ENCODE measurements at places on chromosomes 4 and X.

- no peak for DNase-seq
Measured at GRCh38 chrX:148593987-148594386, 93.6 kb downstream of the AFF2 start.

GRCh38 chr4:95676190-95676589 lies 127.4 kb upstream of the UNC5C start:
- DNase-seq, result no peak

DNA sequence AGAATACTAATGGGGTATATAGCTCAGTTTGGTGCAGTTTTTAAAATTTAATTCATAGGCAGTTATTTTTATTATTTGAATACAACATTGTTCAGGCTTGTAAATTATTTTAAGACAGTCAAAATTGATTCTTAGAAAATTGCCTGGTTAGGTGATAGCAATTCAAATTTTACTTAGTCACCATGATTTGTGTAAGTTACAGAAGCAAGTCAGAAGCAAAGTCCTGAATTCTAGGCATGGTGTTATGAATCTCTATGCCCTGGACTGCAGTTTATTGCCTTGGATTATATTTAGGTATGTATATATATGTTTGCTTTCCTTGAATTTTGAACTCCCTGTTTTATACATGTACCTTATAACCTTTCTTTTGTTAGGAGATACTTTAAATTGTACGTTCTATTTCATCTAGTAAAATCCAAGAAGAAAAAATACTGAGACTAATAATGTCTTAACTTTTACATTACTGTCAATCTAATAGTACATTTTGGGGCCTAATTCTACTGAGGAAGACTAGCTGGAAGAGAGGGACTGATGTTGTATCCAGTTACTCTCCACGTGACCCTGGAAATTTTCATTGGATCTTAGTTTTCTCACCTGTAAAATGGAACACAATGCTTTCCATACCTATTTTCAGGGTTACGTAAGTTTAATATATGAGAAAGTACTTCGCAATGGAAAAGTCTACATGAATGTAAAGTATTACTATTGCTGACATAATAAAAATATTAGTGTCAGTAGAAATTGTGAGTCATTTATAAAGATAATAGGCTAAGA lies 25.1 kb downstream of the RAPGEF2 start:
- DNase-seq, result no peak

GRCh38 chr4:97404876-97405523 lies 738.3 kb downstream of the STPG2 start:
- DNase-seq, result no peak

- DNase-seq, result no peak
Measured at GRCh38 chr4:128376958-128377357, 89.3 kb upstream of the PGRMC2 start.

GRCh38 chr4:153466949-153467896 lies 1.1 kb downstream of the TMEM131L start:
- DNase-seq, result no peak

DNA sequence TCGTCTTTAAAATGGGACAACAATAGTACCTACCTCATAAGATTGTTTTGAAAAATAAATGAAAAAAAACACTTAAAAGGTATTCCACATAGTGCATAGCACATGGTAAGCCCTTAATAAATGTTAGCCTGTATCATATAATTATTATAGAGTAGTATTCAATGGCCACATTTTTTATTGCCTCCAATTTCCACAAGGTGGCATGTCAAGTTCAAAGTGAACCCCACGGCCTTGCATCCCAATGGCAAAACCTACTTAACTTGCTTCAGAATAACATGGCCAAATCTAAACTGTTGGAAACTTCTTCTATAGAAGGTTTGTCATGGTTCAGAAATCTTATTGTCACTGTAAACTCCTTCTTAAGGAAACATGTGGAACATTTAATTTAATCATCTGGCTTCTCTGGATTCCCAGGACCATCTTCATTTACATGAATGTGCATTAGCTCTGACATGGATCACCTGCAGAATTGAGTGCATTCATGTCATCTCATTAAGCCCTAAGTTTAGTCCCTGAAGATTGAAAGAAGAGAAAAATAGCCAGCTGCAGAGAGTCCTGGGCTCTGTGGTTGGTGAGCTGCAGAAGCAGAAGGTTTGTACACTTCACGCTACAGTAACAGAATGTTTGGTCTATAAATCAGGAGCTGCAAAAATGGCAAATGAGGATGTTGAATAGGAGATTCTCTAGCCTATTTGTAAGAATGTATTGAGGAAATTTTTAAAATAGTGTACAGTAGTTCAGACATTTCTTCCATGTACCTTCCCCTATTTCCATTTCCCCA lies 61.0 kb downstream of the ANXA3 start:
- peak; percentile 80 for DNase-seq

GRCh38 chrX:45619290-45619689 lies 418.6 kb upstream of the DIPK2B start:
- DNase-seq, result peak; percentile 50

DNA sequence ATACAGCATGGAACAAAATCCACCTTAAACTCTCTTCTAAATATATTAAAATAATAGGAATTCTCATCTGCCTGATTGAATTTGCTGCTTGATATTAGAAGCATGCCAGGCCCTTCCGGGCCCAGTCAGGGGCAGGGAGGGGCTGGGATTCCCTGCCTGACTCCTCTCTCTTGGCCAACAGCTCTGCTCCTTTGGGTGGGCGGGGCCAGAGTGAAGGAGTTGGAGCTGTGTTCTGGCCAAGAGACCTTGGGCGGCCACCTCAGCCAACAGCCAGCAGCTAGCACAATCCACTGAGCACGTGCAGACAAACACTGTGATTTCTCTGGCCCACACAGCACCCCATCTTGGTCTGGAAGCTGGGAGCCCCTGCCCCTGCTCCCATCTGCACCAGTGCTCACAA lies 140.3 kb downstream of the PJA1 start:
- peak; percentile 78 for DNase-seq

DNA sequence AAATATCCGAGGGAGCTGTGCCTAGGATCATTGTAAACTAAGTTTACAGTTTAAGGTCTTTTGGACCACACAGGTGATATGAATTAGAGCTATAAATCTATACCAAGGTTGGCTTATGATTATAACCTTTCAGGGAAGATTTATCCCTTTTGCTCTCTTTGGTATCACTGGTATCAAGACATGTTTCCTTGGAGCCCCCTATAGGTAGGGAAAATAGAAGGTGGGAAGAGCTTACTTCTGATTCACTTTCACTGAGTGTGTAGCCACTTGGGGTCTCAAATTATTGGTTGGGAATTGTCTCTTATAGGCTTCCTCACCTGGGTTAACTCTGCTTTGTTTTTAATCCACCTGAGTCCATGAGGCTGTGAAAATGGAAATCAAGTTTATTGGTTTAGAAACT lies 262.1 kb upstream of the NR3C2 start:
- DNase-seq, result no peak

GRCh38 chrX:46263494-46263893 lies 281.7 kb downstream of the ZNF674 start:
- DNase-seq, result no peak

DNA sequence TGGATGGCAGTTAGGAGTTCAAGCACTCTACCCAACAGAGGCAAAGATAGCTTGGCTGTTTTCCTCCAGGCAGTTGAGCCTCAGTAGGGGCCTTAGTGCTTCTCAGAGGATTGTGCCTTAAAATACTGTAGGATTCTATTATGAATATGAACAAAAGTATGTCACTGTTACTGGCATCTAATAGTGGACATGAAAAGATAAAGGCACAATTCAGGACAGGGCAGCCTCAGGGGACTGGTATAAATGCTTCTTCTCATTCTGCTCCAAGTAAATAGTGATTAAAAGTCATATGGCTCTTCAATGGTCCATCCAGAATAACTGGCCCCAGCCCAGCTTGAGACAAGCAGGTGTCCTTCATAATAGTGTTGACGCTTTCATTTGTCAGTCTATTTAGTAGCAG lies 17.7 kb downstream of the COL4A6 start:
- DNase-seq, result no peak

- no peak for DNase-seq
Measured at GRCh38 chr4:109649872-109650271, 53.4 kb downstream of the CASP6 start.

DNA sequence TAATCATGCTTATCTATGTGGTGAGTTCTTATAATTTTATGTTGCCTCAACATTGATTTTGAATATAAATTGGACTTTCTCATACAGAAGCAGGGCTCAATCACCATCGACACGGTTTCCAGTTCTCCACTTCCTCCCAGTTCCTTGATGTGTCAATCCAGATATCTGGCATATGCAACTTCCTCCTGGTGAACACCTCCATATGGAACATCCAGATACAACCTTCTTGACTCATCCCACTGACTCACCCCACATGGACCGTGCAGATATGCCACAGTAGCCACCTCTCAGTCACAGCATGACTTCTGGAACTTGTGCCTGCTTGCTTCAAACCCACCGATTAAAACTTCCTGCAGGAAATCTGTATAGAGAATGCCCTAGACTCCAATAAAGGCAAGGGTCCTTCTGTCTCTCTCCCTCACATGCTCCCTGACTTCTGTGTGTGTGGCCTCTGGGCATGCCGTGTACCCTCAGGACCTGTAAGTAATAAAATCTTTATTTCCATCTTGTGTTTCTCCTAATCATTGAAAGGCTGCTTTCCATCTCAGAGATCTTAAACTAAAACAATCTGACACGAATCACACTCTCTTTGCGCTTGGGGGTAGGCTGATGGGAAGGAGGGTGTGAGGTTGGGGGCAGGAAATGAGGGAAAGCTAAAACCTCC lies 67.0 kb downstream of the HTRA3 start:
- no peak for DNase-seq

GRCh38 chr4:8652181-8653078 lies 59.9 kb downstream of the CPZ start:
- DNase-seq, result no peak

DNA sequence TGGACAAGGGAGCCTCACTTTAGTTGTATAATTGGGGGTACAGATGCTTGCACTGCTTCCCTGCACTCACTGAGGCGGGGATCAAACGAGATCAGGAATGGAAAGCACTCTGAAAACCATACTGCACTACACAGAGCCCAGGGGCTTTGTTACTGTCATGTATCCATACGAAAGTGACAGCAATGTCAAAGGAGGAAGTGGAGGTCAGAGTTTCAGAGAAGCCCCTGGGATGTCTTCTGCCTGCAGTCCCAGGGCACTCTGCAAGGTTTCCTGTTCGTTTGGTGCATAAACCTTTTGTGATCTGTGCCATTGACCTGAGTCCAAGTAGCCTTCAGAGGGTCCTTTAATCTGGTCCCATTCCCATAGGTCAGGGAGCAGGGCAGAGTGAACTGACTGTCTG lies 31.2 kb downstream of the RNF175 start:
- DNase-seq, result no peak

DNA sequence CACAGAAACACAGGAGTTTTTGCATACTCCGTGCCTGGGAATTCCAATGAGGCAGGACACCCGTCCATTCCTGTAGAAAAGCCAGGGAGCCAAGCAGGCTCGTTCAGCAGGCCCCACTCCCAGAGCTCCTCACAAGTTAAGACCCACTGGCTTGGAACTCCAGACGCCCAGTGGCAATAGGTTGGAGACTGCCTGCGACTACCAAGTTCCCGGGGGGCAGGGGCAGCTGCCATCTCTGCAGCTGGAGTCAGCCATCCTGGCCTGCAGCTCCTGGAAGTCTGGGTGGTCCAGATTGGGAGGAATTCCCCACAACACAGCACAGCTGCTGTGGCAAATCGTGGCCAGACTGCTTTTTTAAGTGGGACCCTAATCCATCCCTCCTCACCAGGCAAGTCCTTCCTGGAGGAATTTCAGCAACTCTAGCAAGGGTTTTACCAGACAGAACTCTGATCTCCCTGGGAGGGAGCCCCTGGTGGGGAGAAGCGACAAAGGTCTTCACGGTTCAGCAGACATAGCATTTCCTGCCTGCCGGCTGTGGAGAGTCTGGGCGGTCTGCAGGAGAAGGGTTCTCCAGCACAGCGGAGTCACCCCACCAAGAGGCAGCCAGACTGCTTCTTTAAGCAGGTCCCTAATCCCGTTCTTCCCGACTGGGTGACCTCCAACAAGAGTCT lies 231.9 kb downstream of the STPG2 start:
- DNase-seq, result no peak

- no peak for DNase-seq
Measured at GRCh38 chr4:70927502-70928137, 25.5 kb downstream of the MOB1B start.

DNA sequence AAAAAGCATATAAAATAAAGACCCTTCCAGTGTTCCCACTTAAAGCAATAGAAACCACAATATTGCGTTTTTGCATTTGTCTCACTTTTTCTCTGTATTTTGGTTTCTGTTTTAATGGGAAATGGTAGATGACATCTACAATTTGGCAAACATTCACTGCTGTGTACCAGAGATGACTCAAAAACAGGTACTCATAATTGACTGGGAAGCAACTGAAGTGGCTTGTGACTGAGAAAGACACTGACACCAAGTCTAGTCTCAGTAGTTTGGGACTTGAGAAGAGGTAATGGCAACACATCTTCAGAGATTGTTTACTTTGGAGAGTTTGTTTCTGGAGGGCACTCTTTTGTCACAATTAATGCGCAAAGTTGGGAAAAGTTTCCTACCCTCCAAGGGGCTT lies 42.0 kb downstream of the AREG start:
- DNase-seq, result no peak

DNA sequence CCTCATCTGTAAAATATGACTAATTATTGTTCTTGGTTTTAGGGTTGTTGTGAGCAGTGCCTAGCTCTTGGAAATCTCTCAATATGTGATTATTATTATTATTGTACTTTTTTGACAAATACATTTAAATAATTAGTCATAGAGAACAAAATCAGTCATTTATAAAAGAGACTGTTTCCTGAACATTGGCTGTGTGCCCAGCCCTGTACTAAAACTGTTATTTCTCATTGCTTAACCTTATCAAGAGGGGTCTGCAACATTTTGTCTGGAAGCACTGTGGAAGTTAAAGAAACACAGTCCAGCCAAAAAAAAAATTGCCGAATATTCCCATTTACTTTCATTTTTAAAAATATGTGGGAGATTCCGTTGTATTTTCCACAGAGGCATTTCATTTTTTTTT lies 989.2 kb upstream of the SLIT2 start:
- peak; percentile 48 for DNase-seq

- DNase-seq, result no peak
Measured at GRCh38 chr4:140297221-140297570, 76.2 kb upstream of the SCOC start.

DNA sequence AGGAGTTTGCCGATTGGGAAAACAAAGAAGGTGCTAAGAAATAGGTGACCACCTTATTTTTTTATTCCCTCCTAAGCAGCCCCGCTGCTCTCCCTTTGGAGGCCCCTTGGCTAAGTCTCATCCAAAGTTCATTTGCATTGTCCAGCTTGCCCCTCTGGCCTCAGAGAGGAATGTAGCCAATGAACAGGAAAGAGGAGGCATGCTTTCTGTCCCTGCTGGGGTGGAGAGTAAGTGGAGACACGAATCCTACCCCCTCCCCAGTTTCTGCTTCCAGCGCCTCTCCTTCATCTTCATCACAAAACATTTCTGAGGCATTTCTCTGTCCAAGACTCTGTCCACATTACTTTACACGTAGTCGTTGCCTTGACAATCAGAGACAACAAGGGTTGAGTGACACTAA lies 38.7 kb downstream of the NLGN3 start:
- no peak for DNase-seq

- DNase-seq, result no peak
Measured at GRCh38 chrX:623599-624315, 6.8 kb upstream of the SHOX start.

- DNase-seq, result peak; percentile 37
Measured at GRCh38 chr4:140789759-140790158, 33.6 kb upstream of the TBC1D9 start.

Data from fibroblast of the aortic adventitia (primary cell).